ENCODE measurements at places on chromosomes 4 and X.

DNA sequence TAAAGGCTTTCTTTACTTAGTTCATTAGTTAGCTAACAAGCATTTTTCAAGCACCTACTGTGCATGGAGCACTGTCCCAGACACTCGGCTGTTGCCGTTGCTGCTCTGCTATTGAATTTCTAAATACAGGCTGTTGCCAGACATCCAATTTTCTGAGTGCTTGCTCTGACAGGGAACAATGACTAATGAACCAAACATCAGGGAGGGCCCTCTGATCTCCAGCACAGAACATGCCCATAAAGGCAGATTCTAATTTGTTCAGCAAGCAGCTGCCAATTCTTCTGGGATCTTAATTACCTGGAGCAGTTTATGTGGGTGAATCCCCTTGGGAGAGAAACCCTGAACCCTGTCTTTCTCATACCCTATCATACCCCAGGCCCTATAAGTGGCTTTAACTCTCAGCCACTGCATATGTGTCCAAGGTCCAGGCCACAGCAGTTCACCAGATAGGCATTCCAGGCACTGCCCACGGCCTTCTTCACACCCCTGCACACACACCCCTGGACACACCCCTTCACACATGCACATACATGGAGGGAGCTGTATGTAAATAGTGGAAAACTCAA, 27.9 kb downstream of the TSC22D3 start:
- no peak for DNase-seq

DNA sequence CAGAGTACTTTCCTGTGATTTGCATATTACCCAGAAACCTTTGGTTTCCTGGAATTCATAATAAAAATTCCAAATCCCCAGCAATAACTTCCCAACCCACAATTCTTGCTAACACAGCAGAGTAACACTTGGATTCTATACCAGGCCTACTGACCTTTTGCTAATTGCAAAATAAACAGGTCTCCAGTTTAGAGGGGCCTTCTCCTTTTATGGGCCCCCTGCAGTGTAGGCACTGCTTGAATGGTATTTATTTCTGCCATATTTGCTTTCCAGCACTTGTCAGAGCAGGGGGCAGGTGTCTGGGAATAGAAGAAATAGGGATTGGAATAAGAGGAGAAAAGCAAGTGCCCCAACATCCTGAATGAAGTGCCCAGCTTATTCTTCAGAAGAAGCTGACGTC, 25.3 kb upstream of the GPC3 start:
- no peak for DNase-seq

- DNase-seq: no peak
These were observed 126.9 kb upstream of the TENT5D start for GRCh38 chrX:80293354-80293753.

- DNase-seq: no peak
These were observed 58.9 kb downstream of the NAF1 start for GRCh38 chr4:163107754-163108153.

GRCh38 chrX:40272776-40273175, 175.0 kb upstream of the BCOR start:
- DNase-seq: no peak

- DNase-seq: no peak
These were observed 2.3 kb upstream of the CYTL1 start for GRCh38 chr4:5021546-5021945.

DNA sequence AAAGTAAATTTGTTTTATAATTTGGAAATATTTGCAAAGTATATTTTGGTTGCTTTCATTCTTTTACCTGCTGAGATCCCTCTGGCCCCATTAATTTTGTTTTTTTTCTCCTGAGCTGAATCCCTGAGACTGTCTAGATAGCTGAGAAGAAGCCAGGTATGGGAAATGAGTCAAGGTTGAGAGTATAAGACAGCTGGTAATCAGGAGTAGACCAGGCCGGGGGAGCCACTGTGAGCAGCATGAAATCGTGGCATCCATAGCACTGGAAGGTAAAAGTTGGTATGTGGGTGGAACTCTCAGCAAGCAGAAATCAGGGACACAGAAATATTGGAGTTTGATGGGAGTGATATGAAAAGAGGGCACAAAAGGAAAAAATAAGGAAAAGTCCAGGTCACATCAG, 164.5 kb downstream of the FHIP1A start:
- DNase-seq: no peak

- DNase-seq: no peak
These were observed 253.8 kb downstream of the QDPR start for GRCh38 chr4:17258106-17258505.

GRCh38 chr4:153890761-153891160, 101.9 kb upstream of the SFRP2 start:
- DNase-seq: no peak

GRCh38 chr4:109912706-109913595, at the start of gene EGF:
EGF (plus strand) TSS chr4:109912883; CDS start chr4:109913336, 453 bp downstream.
- DNase-seq: no peak

DNA sequence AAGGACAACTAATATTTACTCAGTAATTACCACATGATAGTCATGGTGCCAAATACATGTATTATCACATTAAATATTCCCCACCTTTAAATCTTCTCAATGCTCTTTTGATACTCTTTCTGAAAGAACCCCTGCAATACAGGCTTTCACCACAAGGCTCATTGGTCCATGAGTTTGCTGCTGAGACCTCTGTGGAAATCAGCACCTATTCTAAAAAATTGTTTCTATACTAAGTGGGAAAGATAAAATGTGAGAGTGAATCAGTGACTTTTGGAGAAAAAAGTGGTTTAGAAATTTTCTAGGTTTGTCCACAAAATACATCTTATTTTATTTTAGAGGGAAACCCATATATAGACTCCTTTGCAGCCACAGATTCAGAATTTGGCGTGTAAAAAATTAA, 257.3 kb downstream of the ZIC3 start:
- no peak for DNase-seq

GRCh38 chrX:118973389-118974087, 880 bp upstream of the LONRF3 start:
- DNase-seq: peak; percentile 31

DNA sequence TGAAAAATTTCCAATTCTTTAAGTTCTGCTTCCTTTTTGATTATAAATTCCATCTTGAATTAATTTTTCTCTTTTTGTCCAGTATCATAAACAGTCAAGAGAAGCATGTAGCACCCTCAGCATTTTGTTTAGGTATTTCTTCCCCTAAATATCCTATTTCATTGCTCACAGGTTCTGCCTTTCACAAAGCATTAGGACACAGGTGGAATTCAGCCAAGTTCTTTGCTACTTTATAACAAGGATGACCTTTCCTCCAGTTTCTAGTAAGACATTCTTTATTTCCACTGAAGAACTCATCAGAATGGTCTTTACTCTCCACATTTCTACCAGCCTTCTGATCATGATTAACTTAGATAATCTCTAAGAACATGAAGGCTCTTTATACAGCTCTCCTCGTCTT, 7.4 kb downstream of the SLC9B1 start:
- no peak for DNase-seq

- DNase-seq: peak; percentile 31
These were observed 151.4 kb upstream of the USP9X start for GRCh38 chrX:40933706-40934425.

DNA sequence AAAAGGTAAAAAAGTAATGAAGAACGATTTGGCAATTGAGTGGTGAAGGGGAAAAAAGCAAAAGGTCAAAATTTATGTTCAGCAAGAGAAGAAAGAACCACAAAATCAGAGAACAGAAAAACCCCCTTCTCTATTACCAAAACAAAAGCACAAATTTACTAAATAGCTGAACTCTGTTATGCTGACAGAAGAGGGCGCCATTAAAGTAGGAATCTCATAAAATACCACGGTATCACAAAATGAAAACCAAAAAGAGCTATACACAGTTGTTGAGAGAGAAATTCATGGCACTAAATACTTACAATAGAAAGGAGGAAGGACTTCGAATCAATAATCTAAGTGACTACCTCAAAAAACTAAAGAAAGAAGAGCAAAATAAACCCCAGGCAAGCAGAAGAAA, 69.6 kb upstream of the CXorf66 start:
- DNase-seq: no peak

GRCh38 chr4:123017636-123018395, 95.4 kb upstream of the NUDT6 start:
- no peak for DNase-seq

GRCh38 chrX:39952989-39953388, 144.8 kb downstream of the BCOR start:
- DNase-seq: no peak

- DNase-seq: no peak
These were observed 2.4 kb upstream of the HS3ST1 start for GRCh38 chr4:11431111-11431510.

- peak; percentile 14 for DNase-seq
These were observed 127.4 kb downstream of the LAS1L start for GRCh38 chrX:65407157-65407626.

- DNase-seq: no peak
These were observed 136.2 kb downstream of the CPXCR1 start for GRCh38 chrX:88883200-88883599.

DNA sequence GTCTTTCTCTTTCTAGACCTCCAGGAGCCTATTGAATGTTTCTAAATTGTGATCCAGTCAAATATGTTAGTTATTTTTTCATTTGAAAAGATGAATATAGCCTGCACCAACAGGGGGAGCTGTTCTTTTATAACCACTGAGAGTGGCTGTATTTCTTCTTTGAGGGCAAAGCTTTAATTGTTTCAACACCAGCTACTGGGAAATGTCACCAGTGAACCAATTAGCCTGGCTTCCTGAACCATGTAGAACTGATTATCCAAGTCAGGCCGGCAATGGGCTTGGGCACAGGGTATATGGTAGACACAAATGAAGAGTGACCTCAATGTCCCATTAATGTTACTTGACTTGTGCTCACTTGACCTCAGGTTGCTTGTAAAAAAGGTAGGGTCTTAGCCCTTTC, 4.8 kb upstream of the DAPP1 start:
- no peak for DNase-seq

GRCh38 chr4:127291316-127291715, 341.4 kb upstream of the INTU start:
- DNase-seq: no peak

DNA sequence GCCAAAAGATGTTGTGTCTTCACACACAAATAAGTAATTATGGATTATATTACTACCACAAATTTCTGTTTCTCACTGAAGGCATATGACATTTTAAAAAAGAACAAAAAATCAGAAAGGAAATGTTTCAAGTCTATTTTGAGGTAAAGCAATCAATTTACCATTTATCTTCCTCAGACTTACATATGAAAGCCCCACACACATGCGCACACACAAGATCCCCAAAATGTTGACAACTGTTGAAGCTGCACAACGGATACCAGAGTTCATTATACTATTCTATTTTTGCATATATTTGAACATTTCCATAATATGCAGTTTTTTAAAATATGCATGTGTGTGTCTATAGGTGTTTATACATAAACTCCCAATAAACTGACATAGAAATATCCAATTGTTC, 2.7 kb downstream of the LRBA start:
- DNase-seq: no peak

GRCh38 chrX:55714161-55714560, 3.4 kb upstream of the RRAGB start:
- no peak for DNase-seq

GRCh38 chr4:54548098-54548620, 109.6 kb upstream of the KIT start:
- no peak for DNase-seq

GRCh38 chrX:129655547-129656249, 942 bp upstream of the APLN start:
- DNase-seq: no peak

DNA sequence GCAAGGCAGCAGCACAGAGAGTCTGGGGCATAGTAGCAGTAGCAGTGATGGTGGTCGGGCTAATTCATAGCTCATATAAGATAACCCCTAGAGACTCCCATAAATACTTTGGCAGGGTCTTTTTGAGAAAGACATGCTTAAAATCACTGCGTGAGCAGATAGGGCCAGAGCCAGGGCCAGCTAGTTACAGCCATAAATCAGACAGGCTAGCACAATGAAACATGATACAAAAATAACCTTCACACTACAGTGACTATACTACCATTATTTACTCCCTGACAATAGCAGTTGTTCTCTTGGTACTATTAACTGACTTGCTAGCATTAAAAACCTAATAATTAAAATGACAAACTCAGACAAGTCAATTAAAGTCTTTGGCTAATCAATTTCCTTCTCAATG, 295.9 kb downstream of the SMARCA1 start:
- DNase-seq: no peak

DNA sequence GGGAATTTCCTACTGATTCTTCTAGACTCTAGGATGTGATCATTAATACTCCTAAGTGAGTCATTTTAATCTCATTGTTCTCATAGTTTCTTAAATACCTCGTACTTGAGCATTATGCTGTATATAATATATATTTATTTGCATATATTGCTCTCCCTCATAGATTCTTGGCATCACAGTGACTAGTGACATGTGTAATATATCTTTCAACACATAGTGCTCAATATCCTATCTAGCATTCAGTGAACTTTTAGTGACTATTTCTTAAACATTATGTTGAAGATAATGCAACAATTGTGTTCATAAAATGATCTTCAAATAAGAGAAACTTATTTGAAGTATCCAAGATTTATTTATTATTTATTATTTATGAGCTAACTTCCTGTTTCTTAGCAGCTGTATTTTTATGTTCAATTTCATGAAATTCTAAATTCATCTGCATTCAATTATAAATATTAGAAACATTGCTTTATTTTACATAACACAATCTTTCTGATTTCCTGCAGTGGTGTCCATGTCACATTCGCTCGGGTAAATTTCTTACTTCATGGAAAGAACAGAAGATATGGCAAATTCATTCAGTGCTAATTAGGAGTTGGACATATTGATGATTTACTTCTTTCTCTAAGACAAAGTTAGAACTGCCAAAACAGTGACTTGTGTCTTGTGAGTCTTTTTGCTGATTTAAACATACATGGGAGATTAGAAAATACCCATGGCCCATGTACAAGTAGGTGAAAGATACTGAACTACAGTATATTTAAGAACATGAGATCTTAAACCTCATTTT, 1095.5 kb upstream of the IGFBP7 start:
- no peak for DNase-seq

DNA sequence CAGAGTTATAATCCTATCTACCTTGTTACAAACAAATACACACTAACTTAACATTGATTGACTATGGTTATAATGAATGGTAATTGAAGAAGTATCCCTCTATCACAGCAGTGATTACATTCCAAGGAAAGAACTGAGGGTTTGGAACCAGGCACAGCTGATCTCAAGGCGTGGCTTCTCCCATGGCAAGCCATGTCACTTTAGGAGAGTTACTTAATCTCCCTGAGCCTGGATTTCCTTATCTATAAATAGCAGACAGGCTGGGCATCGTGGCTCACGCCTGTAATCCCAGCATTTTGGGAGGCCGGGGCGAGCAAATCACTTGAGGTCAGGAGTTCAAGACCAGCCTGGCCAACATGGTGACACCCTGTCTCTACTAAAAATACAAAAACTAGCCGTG, 25.6 kb downstream of the SORBS2 start:
- no peak for DNase-seq

- DNase-seq: no peak
These were observed 51.7 kb upstream of the STPG2 start for GRCh38 chr4:98195005-98195404.

All from right kidney (tissue), 9 donors.